Activated CD8-positive, alpha-beta T cell treated with anti-CD3 and anti-CD28 coated beads for 36 hours (primary cell): ENCODE measurements at places on chromosomes 1 and 21. TPM values are rescaled to one million over a fixed set of nuclear protein-coding genes. Genes with fewer than 3 reads are reported as not detected.

DNA sequence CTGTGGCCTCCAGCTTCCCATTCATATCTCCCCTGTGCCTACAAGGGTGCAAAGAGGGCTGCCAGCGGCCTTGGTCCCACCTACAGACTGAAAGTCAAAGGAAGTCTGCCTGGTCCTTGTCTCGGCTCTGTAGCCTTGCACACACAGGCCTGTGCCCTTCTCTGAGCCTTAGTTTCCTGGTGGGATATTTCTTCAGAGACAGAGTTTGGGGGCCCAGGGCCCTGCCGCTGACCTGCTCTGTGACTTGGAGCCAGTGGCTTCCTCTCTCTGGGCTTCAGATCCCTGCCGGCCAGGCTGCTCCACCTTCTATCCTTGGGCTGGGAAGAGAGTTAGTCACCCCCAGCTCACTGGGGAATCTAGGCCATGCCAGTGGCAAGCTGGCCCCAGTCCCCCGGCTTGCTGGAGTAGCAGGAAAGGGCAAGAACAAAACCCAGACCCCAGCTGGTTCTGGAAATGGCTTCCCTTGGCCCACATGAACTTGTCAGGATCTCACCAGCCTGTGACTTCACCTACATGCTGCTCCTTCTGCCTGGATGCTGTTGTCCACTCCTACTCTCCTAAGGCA, 1.0 kb upstream of the TMEM61 start:
- DNase-seq: no peak

DNA sequence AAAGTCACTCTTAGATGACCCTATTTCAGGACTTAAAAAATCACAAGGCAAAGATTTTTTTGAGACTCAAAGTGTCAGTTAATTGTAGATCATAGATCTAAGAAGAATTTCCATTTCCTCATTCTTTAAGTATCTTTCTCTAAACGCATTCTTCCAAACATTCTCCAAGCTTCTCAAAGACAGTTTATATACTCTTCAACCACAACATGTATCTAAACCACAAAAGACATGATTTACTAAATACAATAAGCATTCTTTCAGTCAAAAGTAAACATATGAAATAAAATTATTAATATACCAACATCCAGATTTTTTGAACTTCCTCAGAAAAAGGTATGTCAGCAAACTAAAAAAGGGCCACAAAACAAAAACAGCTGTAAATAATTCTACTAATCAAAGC, 24.4 kb downstream of the RC3H1 start:
- DNase-seq: no peak

The YIPF1 gene
- 15.6 TPM for total RNA-seq

DNA sequence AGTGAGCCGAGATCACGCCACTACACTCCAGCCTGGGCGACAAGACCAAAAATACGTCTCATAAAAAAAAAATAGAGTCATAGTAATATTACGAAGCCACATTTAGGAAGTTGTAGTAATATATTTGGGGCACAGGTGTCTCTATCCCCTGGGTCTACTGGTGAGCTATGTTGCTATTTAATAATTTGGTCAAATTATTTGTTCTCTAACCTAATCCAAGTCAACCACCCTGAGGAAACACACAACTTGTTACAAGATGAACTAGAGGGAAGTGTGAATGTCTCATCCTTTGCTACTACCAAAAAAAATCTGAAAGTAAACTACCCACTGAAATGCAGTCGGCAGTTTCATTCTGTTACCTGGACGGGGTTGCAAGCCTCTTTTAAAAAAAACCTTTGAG, 35.3 kb downstream of the RGS8 start:
- DNase-seq: no peak

GRCh38 chr1:219576931-219577730, 35.8 kb downstream of the ZC3H11B start:
- DNase-seq: no peak

The MROH7 gene
- not detected for total RNA-seq

- no peak for DNase-seq
Observed at GRCh38 chr1:246631426-246631825, 65.2 kb downstream of the CNST start.

DNA sequence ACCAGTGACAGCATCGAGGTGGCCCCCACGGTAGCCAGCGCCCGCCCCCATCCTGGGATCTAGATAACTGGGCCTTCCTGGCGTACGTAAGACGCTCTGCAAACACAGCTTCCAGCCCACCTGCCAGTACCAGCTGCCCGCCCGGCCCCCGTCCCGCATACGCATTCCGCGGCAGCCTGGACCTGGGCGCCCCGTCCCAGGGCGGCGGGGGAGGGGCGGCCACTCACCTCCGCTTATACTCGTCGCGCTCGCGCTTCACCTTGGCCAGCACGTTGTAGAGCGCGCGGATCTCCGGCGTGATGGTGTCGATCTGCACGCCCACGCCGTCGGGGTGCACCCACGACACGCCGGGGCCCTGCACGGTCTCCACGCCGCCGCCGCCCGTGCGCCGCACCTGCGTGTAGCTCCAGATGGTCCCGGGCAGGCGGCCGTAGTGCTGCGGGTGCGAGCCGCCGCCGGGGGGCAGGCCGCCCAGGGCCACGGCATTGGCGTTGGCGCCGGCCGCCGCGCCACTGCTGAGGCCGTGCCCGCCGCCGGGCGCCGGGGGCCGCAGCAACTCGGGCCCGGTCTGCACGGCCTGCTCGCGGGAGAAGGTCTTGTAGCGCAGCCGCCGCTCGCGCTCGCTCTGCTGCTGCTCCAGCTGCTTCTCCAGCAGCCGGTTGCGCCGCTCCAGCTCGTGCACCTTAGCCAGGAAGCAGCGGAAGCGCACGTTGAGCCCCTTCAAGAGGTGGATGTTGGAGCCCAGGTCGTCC, 859 bp downstream of the IFFO2 start:
- DNase-seq: peak; percentile 70

DNA sequence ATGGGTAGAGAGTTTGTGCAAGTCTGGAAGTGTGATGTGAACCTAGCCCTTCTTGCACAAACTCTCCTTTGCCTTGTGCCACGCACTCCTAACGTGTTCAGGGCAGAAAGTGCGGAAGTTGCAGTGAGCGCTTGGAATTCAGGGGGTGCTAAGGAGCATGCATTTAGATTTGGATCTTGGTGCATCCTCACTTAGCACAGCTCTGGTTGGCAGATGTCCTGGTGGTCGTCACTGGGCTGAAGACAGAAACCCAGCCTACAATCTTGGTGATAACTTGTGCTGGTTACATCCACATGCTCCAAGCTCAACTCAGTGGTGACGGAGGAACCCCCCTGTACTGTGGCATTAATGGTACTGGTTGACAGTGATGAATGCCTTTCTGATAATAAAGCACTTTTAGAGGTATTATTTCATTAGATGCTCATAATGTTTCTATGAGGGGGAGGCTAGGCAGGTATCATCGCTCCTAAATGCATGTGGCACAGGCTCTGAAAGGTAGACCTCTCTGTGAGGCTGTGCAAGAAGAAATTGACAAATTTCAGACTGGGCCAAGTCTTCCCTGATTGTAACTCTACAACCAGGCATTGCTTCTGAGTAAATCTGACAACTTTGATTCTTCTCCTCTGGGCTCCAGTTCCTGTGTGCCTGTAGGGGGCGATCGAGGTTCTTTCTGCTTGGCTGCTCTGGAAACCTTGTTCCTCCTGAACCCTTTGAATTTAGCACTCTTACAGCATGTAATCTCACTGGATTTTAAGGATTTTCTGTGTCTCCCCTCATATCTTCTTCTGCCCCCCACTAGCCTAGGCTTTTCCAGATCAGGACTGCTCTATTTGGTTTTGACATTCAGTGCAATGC, 40.6 kb downstream of the MAPKAPK2 start:
- peak; percentile 83 for DNase-seq

The SPATA6 gene
- total RNA-seq: 1.4 TPM

The MSH4 gene
- 0.32 TPM for total RNA-seq

GRCh38 chr21:28431527-28432200, 561.0 kb downstream of the LTN1 start:
- no peak for DNase-seq

The TMEM200B gene
- 1.0 TPM for total RNA-seq

DNA sequence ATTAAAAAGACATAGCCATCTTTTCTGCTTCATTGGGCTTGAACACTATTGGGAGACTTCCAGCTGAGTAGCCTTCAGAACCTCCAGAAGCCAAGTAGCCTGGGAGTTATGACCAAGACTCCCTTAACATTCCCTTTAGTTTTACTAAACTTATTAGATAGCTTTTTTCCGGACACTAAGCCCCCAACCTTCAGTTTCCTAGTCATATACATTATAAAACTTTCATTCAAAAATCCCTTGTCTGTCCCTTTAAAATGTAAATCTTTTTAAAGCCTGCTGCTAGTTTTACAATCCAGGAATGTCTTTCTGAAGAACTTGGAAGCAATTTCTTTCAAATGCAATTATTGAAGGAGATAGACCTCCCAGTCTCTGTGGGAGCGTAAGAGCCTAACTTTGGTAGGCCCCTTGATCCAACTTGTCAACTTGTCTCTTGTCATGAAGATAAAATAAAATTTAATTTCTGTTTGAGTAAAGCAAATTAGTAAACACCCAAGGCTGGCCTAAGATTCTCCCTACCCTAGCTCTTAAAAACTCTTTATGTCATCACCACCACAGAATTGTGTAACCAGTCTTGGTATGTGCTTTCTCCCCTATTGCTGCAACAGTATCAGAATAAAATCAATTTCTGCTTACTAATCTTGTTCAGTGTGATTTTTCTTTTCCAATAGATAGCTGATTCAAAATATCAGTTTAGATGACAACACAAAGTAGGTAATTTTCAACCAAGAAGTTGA, 796.2 kb downstream of the PLA2G4A start:
- DNase-seq: no peak

DNA sequence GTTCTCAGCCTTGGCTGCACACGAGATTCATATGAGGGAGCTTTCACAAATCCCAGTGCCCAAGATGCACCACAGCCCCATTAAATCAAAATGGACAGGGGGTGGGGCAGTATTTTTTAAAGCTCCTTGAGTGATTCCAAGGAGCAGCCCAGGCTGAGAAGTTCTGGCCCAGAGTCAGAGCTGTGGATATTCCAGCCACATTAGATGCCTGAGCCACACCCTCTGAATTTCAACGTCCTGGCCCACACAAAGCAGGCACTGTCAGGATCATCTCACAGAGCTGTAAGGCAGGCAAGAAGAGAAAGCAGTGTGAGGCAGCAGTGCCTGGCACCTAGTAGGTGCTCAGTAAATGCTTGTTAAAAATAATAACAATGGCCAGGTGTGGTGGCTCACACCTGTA, 37.4 kb downstream of the PAX7 start:
- no peak for DNase-seq

GRCh38 chr1:169860750-169861149, 32.9 kb downstream of the SCYL3 start:
- no peak for DNase-seq

GRCh38 chr1:184502161-184502560, 115.3 kb downstream of the C1orf21 start:
- no peak for DNase-seq

The OR2T3 gene
- total RNA-seq: not detected

The KRTAP7-1 gene
- total RNA-seq: not detected

- peak; percentile 37 for DNase-seq
Observed at GRCh38 chr1:52365071-52365745, 797 bp downstream of the CC2D1B start.

DNA sequence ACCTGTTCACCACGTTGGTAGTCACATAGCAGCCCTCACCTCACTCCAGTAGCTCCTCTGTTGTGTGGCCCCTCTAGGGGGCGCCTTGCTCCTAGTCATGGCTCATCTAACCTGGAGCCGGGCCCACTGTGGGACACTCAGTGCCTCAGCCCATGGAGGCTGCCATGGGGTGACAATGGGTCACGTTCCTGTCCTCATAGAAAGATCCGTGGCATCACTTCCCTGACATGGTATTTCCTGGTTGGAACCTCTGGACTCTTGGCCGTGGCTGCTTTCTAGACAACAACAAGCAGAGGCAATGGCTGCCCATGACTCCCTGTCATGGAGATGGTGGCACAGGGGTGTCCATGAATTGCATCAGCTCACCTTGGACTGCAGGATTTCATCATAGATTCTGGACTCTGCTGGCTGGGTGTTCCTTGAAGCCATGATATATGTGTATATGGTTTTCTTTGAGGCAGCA, 27.5 kb upstream of the SLAMF6 start:
- peak; percentile 79 for DNase-seq

DNA sequence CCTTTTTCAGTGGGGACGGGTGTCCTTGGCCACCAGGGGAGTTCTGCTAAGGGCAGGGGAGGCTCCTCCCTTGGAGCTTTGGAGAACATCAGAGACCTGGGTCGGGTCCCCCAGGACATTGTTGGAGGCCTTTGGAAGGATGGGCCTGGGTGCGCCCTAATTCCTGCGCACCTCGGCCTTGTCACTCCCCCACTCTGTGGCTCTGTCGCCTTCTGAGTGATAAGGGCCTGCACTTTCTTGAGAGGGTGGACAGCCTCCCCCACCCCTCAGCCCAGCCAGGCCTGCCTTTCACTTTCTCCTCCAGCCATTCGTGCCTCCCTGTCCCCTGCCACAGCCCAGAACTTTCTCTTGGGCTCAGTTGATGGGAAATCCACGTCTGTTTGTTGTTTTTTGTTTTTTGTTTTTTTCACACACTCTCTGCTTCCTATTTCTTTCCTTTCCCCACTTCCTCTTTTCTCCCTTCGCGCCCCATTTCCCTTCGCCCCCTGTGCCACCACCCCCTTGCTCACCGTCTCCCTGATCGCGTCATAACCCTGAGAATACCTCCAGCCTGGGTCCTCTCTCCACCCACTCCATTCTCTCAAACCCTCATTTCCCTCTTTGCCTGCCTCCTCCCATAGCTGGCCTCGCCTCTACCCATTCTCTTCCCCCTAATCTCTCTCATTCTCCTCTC, 85.6 kb downstream of the PAX7 start:
- no peak for DNase-seq

The LCE1B gene
- not detected for total RNA-seq

The GIPC2 gene
- total RNA-seq: 0.41 TPM
